ENCODE measurements at places on chromosomes 5 and 9. TPM values are rescaled to one million over a fixed set of nuclear protein-coding genes. Genes with fewer than 3 reads are reported as not detected.

DNA sequence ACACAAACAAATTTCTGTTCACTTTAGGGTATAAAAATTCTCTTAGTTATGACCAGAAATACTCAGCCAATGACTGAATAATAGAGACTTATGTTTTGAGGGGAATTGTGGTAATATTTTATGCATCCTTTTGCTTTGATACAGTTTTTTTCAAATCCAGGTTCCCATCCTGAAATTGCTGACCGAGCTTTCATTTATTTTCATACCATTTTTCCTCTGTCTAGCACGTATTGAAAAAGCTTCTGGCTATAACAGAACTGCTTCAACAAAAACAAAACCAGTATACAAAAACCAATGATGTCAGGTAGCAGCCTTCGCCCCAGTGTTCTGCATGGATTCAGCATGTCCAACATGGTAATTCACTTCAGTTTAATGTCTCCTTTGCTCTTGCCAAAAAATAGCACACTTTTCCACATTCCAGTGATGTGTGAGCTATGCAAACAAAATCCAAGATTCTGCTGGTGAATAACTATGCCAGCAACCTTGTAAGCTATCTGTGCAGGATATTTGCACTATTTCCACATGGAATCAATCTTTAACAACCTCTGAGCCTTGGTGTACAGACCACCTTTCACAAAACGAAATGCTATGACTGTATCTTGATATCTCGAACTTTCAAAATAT is 22.0 kb downstream of the CCNH start:
- DNase-seq: no peak

GRCh38 chr5:114729986-114730385 is 368.1 kb downstream of the KCNN2 start:
- no peak for DNase-seq

ERGIC1 gene
- total RNA-seq: 115 TPM

SLC24A2 gene
- not detected for total RNA-seq

SLC25A48 gene
- total RNA-seq: not detected
